Caudate nucleus (tissue), 63 donors: ENCODE measurements at places on chromosomes 7 and 10.

- no peak for DNase-seq
Measured at GRCh38 chr7:91722831-91723230, 157.7 kb downstream of the MTERF1 start.

- no peak for DNase-seq
Measured at GRCh38 chr10:77887631-77888355, 38.8 kb downstream of the DLG5 start.

GRCh38 chr7:129958643-129959470, 6.1 kb upstream of the UBE2H start:
- no peak for DNase-seq

GRCh38 chr10:24483701-24484100, 240.0 kb downstream of the ARHGAP21 start:
- DNase-seq: peak; percentile 5

- no peak for DNase-seq
Measured at GRCh38 chr7:620056-620455, 100.4 kb upstream of the PDGFA start.

DNA sequence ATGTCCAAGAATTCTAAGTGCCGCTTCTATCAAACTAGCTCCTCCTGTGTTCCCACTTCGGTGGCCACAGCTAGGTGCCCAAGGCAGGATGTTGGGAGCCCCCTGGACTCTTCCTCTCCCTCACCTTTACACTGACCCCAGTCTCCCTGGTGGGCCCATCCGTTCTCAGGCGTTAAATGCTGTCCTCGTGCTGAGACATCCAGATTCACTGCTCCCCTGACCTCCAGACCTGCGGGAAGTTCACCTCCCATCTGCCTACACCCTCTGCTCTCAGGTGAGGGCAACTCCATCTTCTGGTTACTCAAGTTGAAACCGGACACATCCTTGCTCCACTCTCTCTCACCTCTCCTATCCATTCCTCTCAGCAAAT, 114.3 kb downstream of the ARHGAP22 start:
- no peak for DNase-seq

GRCh38 chr7:2758673-2759616, 70.9 kb downstream of the AMZ1 start:
- no peak for DNase-seq
